ENCODE measurements at places on chromosomes 5 and 9. TPM values are rescaled to one million over a fixed set of nuclear protein-coding genes. Genes with fewer than 3 reads are reported as not detected.

BTNL8 gene
- not detected for total RNA-seq

TIMD4 gene
- not detected for total RNA-seq

PRLR gene
- not detected for total RNA-seq

ACER2 gene
- total RNA-seq, result 14.0 TPM

ZNF300 gene
- total RNA-seq, result 8.5 TPM

DAPK1 gene
- 45.3 TPM for total RNA-seq

GABRB2 gene
- not detected for total RNA-seq

LCP2 gene
- total RNA-seq, result not detected

PCDHGC4 gene
- 1.4 TPM for total RNA-seq

HNRNPAB gene
- total RNA-seq, result 80.3 TPM

PCDHA7 gene
- total RNA-seq, result 0.27 TPM

SPATA31E1 gene
- total RNA-seq, result not detected

ITGA1 gene
- total RNA-seq, result 6.6 TPM

SIT1 gene
- total RNA-seq, result not detected

BNIP1 gene
- total RNA-seq, result 18.1 TPM

TMEFF1 gene
- total RNA-seq, result 6.4 TPM

PAEP gene
- not detected for total RNA-seq

NIM1K gene
- not detected for total RNA-seq

FOXD4 gene
- total RNA-seq, result 0.09 TPM

MAN2A1 gene
- 83.1 TPM for total RNA-seq

CDH12 gene
- not detected for total RNA-seq

CDC14B gene
- 5.2 TPM for total RNA-seq

LMX1B gene
- not detected for total RNA-seq

SLC22A4 gene
- total RNA-seq, result 3.7 TPM

SPINK1 gene
- not detected for total RNA-seq

PIP5K1B gene
- under 0.01 TPM for total RNA-seq

FAM153A gene
- total RNA-seq, result 0.28 TPM

PCDHA2 gene
- 0.18 TPM for total RNA-seq

DDX4 gene
- not detected for total RNA-seq
